Fibroblast of skin of right quadriceps (primary cell): ENCODE measurements at places on chromosomes 7 and 10.

GRCh38 chr10:118408181-118408580, 66.1 kb upstream of the FAM204A start:
- DNase-seq, result no peak

DNA sequence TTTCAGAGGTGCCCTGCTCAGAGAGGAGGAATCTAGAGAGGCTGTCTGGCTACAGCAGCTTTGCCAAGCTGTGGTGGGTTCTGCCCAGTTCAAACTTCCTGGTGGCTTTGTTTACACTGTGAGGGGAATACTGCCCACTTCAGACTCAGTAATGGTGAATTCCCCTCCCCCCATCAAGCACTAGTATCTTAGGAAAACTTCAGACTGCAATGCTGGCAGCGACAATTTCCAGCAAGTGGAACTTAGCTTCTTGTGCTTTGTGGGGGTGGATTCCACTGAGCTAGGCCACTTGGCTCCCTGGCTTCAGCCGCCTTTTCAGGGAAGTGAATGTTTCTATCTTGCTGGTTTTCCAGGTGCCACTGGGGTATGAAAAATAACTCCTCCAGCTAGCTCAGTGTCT, 42.8 kb downstream of the CYP2C8 start:
- DNase-seq, result no peak

- DNase-seq, result no peak
These were observed 336.7 kb upstream of the KLF6 start for GRCh38 chr10:4121502-4122380.

GRCh38 chr7:131000873-131001272, 266.9 kb upstream of the KLF14 start:
- no peak for DNase-seq

DNA sequence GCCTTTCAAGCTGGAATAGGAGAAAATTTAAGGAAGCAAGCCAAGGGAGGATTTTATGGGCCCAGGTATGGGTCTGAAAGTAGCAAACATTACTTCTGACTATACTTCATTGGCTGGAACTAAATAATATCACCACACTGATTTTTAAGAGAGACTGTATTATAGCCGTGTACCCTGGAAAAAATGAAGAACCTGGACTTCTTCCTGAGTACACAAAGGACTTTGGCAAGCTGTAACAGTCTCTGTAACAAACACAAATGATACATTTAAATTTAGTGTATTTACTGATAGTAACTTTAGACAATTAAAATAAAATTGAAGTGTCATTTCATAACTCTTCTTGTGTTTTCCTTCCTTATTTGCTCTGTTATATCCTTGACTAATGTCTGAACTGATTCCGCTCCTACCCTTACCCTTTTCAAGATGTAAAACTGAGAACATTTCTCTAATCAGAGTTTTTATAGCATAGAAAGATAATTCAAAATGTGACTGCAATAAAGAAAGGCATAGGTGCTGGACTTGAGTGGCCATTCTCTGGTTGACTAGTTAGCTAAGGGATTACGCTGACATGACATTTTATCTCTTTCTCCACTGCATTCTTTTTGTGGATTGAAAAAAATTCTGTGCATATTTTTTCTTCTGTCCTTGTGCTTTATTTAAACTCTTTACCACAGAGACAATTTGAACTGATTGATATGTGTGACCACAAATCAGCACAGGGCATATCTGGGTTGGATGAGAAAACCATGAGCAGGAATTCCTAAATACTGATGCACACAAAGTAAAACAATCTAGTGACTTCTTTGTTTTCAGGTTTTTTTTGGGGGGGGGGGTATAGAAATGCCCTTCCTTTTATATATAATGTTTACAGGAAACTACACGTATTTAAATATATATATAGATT, 349.7 kb downstream of the MDFIC start:
- peak; percentile 86 for DNase-seq

DNA sequence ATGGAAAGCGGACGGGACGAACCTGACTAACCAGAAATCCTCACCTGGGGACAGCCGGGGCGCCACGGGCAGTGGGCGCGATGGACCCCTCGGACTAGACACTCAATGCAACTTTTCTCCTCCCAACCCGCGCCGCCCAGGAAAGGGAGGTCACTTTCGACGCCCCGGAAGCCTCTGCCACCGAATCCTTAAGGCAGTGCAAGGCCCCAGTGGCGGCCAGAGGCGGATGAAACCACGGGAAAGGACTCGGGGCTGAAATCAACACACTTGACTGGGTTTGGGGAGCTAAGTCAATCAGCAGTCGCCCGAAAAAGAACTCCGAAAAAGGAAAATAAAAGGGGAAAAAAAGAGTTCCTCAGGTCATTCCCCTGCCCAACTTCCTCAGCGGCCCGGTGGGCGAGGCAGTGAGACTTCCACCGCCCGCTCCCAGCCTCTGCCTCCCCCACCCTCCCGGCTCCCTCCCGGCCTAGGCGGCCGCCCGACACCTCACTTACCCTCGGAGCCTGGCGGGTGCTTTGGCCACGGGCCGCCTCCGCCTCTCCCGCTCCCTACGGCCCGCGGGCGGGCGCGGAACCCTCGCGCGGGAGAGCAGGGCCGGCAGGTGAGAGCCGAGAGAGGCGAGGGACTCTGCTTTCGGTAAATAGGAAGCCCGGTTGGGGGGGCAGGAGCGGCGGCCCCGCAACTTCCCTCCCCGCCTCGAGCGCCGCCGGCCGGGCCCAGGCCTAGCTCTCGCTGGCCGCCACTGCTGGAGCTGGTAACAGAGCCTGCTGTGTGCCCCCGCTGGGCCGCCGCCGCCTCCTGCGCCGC, 518 bp downstream of the WAPL start:
- peak; percentile 50 for DNase-seq

DNA sequence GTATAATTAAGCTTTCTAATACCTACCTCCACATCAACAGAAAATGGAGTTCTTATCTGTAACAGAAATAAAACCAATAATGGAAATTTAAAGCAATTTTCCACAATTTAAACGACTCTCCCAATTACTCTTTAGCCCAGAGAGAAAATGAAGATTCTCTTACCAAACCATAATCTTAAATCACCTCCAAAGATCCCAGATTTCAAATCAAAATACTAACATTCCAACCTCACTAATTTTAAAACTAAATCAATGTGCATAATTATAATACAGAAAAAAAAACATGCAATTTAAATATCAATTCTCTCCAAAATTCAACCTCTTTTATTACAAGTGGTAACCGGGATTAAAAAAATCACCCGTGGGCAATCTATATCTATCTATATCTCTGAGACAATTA, 1.5 kb downstream of the HERC4 start:
- DNase-seq, result no peak

DNA sequence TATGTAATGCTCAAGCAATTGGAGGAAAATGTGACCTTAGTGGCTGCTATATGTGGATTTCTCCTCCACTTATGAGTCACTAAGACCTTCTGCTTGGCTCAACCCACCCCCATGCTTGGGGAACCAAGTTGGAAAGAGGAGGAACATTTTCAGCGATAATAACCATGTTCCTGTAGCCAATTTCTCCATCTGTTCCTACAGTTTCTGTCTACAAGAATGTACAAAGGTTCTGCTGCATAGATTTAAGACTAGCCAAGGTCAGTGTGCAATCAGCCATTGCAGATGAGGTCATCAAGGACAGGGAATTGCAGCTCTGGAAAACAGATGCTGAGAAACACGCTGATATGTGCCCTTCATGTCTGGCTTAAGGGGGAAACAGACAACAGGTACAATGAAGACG, 5.6 kb upstream of the NRCAM start:
- peak; percentile 9 for DNase-seq
